Esophagus muscularis mucosa (tissue), 4 donors: ENCODE measurements at places on chromosomes 5 and 9. TPM values are rescaled to one million over a fixed set of nuclear protein-coding genes. Genes with fewer than 3 reads are reported as not detected.
A peak's percentile ranks its signal among the peaks of the same experiment; 100 is the strongest.

The CDH9 gene
- total RNA-seq: not detected

The BASP1 gene
- total RNA-seq: 7.0 TPM

The SLC4A9 gene
- total RNA-seq: not detected

The GLIPR2 gene
- 66.4 TPM for total RNA-seq

The RMRP gene
- 1,899 TPM for total RNA-seq

- DNase-seq: no peak
- peaks cover 62% of the 10 kb centered on the region for H3K4me1 ChIP-seq
- H3K4me3 ChIP-seq: peak overlapping the region; percentile 96
- H3K36me3 ChIP-seq: peaks cover 5% of the 10 kb centered on the region
- peak overlapping the region; percentile 99 for H3K27ac ChIP-seq
These were observed 977 bp downstream of the MGAT4B start for GRCh38 chr5:179805529-179806249.

DNA sequence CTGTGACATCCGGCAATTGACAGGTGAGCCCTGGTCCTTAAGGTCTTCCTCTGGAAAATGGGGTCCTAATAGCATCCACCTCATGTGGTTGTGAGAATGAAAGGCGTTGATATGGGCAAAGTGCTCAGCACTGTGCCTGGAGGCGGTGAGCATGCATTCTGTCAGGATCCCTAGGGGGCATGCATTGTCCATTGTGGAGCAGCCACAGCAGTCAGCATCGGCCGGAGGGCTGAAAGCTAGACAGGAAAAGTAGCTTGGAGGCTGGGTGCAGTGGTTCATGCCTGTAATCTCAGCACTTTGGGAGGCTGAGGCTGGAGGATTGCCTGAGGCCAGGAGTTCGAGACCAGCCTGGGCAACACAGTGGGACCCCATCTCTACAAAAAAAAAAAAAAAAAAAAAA lies 122.2 kb downstream of the LHX2 start:
- H3K4me3 ChIP-seq: no peak overlapping the region
- no peaks in the 10 kb centered on the region for H3K4me1 ChIP-seq
- H3K36me3 ChIP-seq: no peaks in the 10 kb centered on the region
- H3K27ac ChIP-seq: no peak overlapping the region

DNA sequence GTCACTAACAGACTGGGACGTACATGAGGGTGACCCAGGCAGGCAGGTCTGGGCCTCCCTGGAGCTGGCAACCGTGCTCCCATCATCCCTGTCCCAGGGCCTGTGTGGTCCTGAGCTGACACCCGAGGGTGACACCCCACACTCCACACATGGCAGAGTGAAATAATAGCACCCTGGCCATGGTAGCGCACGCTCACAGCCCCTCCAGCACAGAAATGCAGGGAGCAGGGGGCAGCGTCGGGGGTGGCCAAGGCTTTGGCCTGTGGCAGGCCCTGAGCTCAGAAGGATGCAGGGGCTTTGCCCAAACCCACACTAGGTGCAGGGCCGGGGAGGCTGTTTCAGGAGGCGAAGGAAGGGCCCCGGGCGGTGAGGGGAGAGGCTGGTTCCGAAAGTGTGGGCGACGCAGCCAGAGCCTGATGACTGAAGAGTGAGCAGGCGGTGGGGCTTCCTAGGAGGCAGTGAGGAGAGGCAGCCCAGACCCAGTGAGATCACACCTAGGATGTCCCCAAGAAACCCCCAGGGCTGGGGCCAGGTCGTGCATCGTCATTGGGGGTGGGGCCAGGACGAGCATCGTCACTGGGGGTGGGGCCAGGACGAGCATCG lies 12.9 kb downstream of the OR2V2 start:
- no peaks in the 10 kb centered on the region for H3K36me3 ChIP-seq
- H3K4me3 ChIP-seq: peak overlapping the region; percentile 26
- no peak for DNase-seq
- peak overlapping the region; percentile 72 for H3K27ac ChIP-seq
- H3K27me3 ChIP-seq: peaks cover 5% of the 10 kb centered on the region

DNA sequence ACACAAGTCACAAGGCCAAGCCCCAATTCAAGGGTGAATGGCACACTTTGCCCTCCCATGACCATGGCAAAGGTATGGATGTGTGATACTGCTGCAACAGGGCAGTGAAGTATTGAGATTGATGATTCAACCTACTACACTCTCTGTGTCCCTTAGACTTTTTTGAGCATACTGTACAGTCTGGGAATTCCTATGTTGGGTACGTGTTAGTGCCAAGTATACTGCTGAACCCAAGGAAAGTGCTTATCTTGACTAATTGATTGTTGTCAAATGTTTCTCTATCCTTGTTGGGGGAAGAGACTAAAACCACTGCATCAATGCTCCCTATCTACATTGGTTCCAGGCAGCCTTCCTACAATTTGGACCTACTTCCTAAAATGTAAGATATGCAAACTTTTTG lies 93.7 kb downstream of the NDFIP1 start:
- no peak for DNase-seq
- H3K27ac ChIP-seq: no peak overlapping the region
- no peak overlapping the region for H3K4me3 ChIP-seq
- no peaks in the 10 kb centered on the region for H3K4me1 ChIP-seq

- H3K36me3 ChIP-seq: no peaks in the 10 kb centered on the region
- no peaks in the 10 kb centered on the region for H3K27me3 ChIP-seq
- H3K4me3 ChIP-seq: no peak overlapping the region
- no peaks in the 10 kb centered on the region for H3K4me1 ChIP-seq
- no peak overlapping the region for H3K27ac ChIP-seq
- DNase-seq: no peak
These were observed 37.3 kb upstream of the FYB1 start for GRCh38 chr5:39256477-39257235.

GRCh38 chr5:25241981-25242380 lies 597.2 kb upstream of the CDH10 start:
- no peak overlapping the region for H3K4me3 ChIP-seq
- H3K27me3 ChIP-seq: no peaks in the 10 kb centered on the region
- H3K27ac ChIP-seq: no peak overlapping the region
- no peaks in the 10 kb centered on the region for H3K4me1 ChIP-seq
- no peak for DNase-seq
